ENCODE measurements at places on chromosomes 7 and 10.

GRCh38 chr10:12730809-12731519, 270.5 kb downstream of the CCDC3 start:
- no peak for DNase-seq

DNA sequence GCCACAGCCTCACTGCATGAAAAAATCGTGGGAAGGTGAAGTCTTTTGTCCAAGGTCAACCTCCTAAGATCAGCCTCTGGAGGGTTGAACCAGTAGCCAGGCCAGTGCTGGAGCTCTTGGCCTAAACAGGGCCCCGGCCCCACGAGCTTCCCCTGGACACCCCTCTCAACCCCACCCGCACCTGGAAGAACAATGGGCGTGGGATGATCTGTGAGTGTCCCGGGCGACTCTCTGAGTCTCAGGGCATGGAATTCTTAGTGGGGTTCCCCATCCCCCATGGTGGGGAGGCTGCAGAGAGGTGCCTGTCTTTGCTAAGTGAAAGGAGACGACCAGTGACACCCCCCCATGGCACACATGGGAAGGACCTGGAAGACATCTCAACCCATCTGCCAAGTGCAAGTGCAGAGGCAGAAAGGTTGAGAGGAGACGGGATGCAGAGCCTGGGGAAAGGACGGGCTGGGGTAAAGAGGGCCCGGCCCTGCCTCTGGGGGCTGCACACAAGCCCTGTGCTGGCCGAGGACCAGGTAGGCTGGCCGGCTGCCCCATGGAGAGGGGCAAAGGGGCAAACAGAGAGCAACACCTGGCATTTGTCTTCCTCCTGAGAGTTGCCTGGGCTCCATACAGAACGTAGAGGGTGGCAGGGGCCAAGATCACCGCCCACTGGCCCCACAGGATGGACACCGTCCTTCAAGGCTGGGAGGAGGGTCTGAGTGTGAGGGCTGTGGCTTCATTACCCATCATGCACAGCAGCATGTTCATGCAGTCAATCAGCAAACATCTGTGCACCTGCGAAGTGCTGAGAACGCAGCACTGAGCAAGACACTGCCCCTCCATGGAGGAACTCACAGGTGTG, 163.0 kb upstream of the PPP2R2D start:
- DNase-seq = no peak

GRCh38 chr7:43458330-43459018, 124.4 kb upstream of the STK17A start:
- no peak for DNase-seq

GRCh38 chr7:23712368-23713284, 2.6 kb downstream of the STK31 start:
- DNase-seq = peak; percentile 47

GRCh38 chr10:132927824-132928223, 14.5 kb downstream of the CFAP46 start:
- no peak for DNase-seq

- DNase-seq = no peak
Observed at GRCh38 chr7:2912684-2913439, 68.8 kb upstream of the GNA12 start.

- DNase-seq = no peak
Observed at GRCh38 chr10:114526126-114526503, 121.8 kb upstream of the AFAP1L2 start.

- DNase-seq = no peak
Observed at GRCh38 chr7:38890597-38890996, 18.4 kb downstream of the VPS41 start.

GRCh38 chr10:77505431-77506334, 131.9 kb downstream of the KCNMA1 start:
- no peak for DNase-seq

GRCh38 chr7:139936760-139937310, 107.8 kb downstream of the TBXAS1 start:
- DNase-seq = no peak
